ENCODE measurements at places on chromosomes 4 and X.

DNA sequence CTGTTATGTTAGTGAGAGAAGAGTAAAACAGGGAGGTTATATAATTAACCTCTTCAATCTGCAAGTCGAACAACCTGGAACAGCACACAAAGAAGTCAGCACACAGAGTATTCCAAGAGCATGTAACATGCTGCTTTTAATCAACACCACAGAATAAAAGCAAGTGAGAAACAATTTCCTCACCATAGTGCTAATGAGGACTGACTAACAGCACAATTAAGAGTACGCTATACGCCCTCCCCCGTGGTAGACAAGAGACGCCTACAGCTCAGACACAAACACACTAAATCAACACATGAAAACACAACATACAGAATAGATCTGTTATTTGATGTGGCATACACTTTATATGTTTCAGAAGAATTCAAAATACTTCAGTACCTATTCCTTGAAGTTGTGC lies 103.0 kb downstream of the PPP3CA start:
- DNase-seq, result no peak

DNA sequence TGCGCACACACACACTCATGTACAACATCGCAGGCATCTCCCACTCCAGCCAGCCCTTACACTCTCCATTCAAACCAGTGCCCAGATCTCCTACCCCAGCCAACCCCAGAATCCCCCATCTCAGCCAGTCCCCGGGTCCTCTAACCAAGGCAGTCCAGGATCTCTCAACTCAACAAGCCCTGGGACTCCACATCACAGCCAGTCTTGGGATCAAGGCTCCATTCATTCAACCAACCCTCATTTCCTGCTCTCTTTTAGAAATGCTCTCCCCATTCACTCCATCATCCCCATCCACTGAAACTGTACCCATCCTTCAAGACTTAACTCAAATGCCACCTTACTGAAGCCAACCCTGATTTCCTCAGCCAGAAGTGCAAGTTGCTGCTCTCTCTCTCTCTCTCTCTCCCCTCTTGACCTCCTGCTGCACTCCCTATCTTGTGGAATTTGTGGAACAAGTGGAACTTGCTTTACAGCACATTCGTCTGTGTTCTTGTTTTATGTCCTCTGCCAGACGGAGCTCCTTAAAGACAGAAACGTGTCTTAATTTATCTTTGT lies 40.6 kb upstream of the IQSEC2 start:
- no peak for DNase-seq

- no peak for DNase-seq
These were observed 70.7 kb downstream of the ANKRD50 start for GRCh38 chr4:124641715-124642381.

GRCh38 chr4:3498901-3499510 lies 33.2 kb downstream of the LRPAP1 start:
- no peak for DNase-seq

- DNase-seq, result no peak
These were observed 97.4 kb downstream of the AASDH start for GRCh38 chr4:56289934-56290333.

DNA sequence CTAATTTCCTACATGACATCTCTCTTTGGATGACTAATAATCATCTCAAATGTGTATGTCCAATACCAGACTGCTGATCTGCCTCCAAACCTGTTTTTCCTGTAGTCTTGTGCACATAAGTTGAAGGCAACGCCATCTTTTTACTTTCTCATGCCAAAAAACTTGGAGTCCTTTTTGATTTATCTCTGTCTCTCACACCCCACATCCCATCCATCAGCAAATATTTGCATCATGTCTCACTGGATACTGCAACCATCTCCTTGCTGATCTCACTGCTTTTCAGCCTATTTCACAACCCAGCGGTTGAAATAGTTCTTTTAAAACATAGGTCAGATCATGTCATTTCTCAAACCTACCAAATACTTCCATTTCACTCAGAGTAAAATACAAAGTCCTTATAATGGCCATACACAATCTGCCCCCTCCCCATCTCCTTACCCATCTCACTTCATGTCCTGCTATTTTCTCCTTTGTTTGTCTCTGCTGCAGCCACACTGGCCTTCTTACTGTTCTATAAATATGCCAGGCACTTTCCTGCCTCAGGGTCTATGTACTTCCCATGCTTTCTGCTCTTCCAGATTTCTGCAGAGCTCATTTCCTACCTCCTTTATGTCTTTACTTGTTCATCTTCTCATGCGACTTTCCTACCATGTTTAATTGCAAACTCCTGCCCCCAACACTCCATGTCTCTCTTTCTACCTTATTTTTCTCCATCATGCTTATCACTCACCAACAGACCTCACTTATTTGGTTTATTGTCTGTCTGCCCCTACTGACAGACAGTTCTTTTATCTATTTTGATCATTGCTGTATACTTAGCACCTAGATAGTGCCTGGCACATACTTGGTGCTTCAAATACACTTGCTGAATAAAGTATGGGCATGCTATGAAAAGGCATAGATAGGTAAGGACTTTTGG lies 98.8 kb downstream of the ANXA3 start:
- DNase-seq, result no peak

GRCh38 chr4:32884198-32884597 lies 2164.0 kb downstream of the PCDH7 start:
- DNase-seq, result no peak

DNA sequence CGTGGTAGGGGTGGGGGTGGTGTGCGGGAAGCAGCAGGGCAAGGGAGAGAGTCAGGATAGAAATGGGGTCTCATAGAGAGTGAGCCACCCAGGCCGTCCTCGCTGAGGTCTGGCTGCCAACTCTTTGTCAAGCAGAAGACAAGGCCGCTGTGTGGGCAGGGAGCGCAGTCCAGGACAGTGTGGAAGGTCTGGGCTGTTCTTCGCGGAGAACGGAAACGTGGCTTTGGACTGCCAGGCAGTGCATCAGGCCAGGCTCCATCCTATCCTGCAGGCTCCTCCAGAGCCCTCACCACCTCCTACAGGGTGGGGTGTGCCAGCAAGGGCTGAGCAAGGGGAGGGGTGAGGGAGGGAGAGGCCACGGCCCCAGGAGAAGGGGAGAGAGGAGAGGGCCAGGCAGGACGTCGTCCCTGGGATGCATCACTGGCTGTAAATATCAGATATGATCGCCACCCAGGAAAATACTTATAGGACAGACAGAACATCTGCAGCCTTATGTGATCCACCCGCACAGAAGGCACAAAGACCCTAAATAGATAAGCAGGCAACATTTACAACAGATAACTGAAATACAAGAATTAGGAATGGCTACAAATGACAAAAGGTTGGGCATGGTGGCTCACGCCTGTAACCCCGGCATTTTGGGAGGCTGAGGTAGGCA lies 85.3 kb downstream of the ABLIM2 start:
- no peak for DNase-seq

DNA sequence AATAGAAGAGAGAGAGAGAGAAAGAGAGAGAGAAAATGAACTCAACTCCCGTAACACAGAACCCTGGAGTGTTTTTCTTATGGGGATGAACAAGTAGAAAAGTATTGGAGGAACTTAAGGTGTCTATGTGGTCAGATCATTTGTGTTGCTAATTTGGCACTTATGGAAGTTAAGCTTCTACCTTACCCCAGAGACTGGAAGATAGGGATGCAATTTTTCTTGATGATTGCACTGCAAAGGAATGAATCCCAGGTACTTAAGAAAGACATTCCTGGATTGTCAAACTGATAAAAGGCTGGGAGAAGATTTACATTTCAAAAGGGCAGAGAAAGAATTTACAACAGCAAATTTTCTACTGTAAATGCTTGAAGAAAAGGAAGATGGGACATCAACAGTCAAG lies 57.2 kb downstream of the MAP9 start:
- DNase-seq, result no peak

GRCh38 chrX:108090491-108091263 lies 665 bp downstream of the PSMD10 start:
- DNase-seq, result no peak

- no peak for DNase-seq
These were observed 55.0 kb upstream of the PPP1R2C start for GRCh38 chrX:42832764-42833549.

DNA sequence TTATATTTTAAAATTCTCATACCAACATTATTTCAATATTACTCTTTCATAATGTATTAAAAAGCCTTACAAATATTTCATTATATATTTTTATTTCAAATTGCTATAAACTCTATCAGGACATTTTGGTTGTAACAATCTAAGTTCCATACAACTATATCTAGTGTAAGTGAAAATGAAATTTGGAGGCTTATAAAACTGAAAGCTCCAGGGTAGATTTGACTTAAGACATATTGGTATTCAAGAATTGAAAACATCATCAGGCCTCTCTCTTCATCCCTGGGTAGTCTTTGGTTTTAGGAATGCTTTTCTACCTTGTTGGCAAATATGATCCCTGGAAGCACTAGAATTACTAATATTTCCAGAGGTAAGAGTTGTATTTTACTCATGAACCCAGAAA lies 342.6 kb downstream of the DTHD1 start:
- DNase-seq, result no peak

GRCh38 chrX:19243431-19243830 lies 100.3 kb upstream of the PDHA1 start:
- DNase-seq, result no peak

DNA sequence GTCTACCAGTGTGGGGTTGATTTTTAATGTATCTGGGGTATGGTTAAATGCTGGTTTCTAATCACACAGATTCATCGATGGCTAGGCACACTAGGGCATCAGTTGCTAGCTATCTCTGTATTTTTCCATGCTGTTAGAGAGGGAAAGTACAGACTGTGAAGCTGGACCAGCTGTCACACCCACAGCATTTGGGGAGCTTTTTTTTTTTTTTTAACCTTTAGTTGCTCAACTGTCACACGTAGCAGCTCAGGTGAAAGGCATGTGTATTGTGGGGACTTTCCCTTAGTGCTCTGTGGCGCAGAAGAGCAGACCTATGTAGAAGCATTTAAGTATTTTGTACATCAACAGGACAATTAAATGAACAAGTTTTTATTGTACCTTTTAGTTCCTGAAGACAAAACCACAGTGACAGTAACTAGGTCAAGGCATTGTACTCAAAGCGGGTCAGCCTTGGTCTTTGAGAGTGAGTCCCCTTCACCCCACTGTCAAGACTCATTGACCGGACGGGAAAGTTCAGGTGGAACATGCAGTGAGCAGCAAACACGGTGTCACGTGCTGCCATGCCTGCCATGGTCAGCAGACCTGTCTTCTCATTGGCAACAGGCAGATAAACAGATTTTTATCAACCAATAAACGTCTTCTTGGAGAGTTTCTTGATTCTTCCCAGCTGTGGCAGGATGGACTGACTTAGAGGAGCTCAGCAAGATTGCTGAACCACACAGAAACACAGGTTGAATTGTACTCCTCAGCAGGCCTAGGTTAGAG lies 65.3 kb downstream of the CASP3 start:
- DNase-seq, result no peak

- peak; percentile 11 for DNase-seq
These were observed 2.9 kb downstream of the ARAF start for GRCh38 chrX:47563801-47564315.

- DNase-seq, result no peak
These were observed 93.9 kb downstream of the NSUN7 start for GRCh38 chr4:40843696-40844095.

DNA sequence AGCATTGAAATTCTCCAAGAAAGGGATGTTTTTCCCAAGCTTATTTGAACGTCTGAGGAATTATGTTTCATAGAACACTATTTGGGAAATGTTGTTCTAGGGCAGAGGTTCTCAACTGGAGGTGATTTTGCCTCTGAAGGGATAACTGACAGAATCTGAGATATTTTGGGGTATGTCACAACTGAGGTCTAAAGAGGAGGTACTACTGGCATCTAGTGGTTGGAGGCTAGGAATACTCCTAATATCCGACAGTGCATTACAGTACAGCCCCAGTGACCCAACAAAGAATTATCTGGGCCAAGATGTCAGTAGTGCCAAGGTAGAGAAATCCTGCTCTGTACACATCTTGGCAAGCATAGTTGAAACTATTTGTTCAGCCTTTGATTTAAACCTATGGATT lies 6.4 kb downstream of the HSPA4L start:
- no peak for DNase-seq

DNA sequence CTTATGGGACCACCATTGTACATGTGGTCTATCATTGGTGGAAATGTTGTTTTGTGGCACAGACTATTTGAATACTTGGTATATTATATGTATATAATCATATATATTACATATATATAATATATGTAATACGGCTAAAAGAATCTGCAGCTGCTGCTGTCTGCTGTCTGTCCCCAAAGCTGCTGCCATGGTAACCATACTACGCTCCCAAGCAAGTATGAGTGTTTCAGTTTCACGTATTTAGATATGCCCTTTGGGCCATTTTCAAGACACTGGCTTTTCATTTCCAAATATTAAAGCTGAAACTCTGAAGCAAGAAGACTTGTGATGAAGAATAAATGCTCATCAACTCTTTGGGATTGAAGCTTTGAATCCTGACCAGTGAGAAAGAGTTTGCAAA lies 42.0 kb upstream of the ARSJ start:
- no peak for DNase-seq

GRCh38 chr4:55503169-55503568 lies 43.5 kb downstream of the CLOCK start:
- no peak for DNase-seq

- DNase-seq, result no peak
These were observed 13.0 kb upstream of the PLAC1 start for GRCh38 chrX:134671294-134671693.

GRCh38 chr4:107999932-108000539 lies 10.3 kb downstream of the HADH start:
- no peak for DNase-seq

- no peak for DNase-seq
These were observed 1393.4 kb downstream of the STIM2 start for GRCh38 chr4:28254003-28254402.

GRCh38 chrX:66920296-66920695 lies 281.4 kb upstream of the EDA2R start:
- no peak for DNase-seq

DNA sequence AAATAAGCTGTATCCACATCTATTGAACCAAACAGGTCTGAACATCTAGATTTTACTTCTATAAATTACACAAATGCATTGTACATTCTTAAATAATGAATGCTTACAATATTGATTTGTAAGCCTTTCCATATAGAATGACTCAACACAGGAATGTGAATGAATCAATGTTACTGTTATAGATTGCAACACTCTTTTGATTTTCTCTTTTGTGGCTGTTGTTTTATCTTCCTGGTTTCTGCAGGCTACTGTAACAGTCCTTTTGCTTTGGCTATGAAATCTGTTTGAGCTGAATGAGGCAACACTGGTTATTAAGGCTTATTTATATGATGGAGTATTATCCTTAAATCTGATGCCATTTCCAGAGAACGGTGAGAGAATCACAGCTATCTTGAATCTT lies 49.5 kb downstream of the GPR50 start:
- no peak for DNase-seq

DNA sequence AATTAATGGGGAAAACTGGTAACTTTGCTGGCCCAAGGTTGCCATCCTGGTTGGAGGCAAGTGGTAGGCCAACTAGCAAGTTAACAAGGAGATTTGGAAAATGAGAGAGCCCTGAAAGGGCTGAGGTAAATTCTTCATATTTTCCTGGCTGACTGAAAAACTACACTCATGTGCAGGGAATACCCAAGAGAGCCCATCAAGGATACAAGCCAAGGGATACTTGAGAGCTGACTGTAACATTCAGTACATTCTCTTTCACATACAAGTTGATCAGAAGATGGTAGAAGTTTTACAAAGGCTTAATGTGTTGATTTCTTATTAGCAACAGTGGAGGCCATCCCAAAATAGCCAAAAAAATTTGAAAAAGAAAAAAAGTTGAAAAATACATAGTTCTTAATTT lies 33.3 kb downstream of the IL2 start:
- DNase-seq, result no peak

Measured in CD4-positive, alpha-beta T cell treated with Interleukin-4 for 4 hours (primary cell).